ENCODE measurements at places on chromosomes 12 and 14. TPM values are rescaled to one million over a fixed set of nuclear protein-coding genes. Genes with fewer than 3 reads are reported as not detected.

The RAB15 gene
- 18.2 TPM for total RNA-seq

The PMCH gene
- not detected for total RNA-seq

The GSC gene
- total RNA-seq, result 0.24 TPM

The HRK gene
- 0.76 TPM for total RNA-seq

The PAPOLA gene
- total RNA-seq, result 88.5 TPM

The RAD51AP1 gene
- total RNA-seq, result 16.1 TPM

The B4GALNT1 gene
- total RNA-seq, result 53.0 TPM
